AML-193 (cell line): ENCODE measurements at places on chromosomes 1 and 21.

DNA sequence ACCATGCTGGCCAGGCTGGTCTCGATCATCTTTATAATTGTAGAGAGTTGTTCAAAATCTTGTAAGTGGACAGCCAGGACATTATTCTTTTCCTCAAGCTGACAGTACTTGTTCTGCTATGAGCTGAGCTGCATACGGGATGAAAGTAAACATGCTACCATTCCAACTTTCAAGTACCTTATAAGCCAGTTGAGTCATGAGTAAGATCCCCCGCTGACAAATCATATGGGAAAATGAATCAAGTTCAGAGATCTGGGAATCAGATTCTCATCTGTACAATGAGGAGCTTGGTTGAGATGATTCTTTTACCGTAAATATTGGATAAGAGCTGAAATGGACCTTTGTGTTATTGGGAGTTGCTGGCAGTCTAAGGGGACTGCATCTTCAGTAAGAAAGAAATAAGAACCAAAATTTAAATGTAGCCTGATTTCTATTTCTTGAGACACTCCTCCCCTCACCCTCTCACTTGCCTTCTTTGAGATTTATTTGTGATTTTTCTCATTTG is 62.7 kb downstream of the CENPF start:
- DNase-seq = no peak

GRCh38 chr1:108893141-108893530 is 16.4 kb downstream of the GPSM2 start:
- no peak for DNase-seq

DNA sequence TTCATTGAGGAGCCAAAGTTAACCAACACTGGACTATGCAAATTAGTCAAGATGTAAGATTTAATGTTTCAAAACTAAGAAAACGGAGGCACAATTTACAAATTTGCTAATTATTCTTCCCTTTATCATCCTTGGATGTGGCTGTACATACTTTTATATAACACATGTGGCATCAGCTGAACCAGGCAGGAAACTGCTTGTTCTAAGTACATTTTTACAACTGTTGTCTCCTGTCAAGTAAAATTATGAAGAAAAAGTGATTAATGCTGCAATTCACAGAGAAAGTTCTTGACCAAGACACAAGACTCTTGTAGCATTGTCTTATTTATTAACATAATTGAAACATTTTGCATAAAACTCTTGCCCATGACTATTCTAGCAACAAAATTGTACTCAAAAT is 61.9 kb downstream of the LAMC2 start:
- DNase-seq = no peak

GRCh38 chr1:27612718-27613117 is 8.8 kb upstream of the AHDC1 start:
- no peak for DNase-seq

- no peak for DNase-seq
Measured at GRCh38 chr1:229224308-229224707, 46.6 kb upstream of the RAB4A start.

GRCh38 chr1:58813361-58813760 is 29.5 kb upstream of the JUN start:
- no peak for DNase-seq

- no peak for DNase-seq
Measured at GRCh38 chr1:28113242-28113572, 24.8 kb upstream of the EYA3 start.

DNA sequence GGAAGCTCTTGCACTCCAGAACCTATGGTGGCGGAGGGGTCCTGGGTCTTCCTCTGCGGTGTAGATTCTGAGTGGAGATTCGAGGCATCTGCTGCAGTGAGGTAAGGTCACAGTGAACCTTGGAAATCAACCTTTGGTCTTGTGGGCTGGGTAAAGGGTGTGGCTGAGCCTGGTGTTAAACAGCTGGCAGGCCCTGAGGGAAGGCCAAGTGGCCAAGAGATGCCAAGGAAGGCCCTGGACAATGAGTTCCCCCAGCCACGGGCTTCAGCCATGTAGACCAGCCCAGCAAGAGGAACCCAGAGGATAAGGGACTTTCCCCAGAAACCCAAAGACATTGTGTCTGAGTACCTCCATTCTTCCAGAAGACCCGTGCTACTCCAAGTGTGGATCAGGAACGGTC is 137.2 kb upstream of the ETS2 start:
- DNase-seq = no peak

DNA sequence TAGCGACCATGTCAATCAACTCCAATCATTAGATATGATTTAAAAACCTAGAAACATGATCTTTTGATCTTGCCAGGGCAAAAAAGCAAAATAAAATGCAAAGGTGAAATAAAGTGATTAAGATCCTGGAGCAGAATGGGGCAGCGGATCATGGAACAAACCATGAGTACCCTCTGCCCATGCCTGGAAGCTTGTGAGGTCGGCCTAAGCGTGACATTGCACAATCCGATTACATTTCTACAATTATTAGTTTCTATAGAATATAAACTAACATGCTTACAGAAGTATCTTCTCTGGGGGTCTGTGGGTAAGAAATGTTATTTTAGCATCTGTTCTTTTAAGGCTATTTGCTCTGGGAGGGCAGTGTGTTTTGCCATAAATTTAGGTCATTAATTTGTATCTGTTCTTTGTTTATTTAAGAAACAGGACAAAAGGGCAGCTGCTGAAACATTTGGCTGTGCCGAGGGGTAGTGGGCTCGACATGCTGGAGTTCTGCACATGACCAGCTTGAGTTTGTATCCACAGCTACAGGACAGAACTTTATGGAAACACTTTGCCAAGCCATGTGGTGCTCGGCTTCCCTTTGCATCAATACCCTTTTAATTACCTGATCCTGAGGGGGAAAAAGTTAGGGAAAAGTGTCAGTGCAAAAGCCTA is 55.9 kb downstream of the ZBTB18 start:
- no peak for DNase-seq

DNA sequence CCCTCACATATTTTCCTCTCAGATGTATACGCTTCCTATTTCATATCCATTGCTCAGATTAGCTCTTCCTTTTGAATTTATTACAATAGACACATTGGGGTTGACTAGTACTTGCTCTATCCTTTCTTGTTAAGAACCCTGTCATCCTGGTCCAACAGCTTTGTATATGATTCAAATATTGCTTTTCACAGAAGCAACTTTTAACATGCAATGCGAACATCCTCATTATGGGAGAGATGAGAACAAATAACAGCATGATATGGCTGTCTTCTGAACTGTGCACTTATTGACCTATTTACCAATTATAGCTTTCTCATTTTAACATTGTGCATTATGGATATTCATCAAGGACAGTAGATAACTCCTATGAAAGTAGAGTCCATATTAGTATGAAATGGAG is 510.8 kb downstream of the PTPRC start:
- DNase-seq = no peak
